Activated naive CD4-positive, alpha-beta T cell treated with Interleukin-2 at 50 U/mL for 16 hours (primary cell): ENCODE measurements at places on chromosomes 12 and 14.

DNA sequence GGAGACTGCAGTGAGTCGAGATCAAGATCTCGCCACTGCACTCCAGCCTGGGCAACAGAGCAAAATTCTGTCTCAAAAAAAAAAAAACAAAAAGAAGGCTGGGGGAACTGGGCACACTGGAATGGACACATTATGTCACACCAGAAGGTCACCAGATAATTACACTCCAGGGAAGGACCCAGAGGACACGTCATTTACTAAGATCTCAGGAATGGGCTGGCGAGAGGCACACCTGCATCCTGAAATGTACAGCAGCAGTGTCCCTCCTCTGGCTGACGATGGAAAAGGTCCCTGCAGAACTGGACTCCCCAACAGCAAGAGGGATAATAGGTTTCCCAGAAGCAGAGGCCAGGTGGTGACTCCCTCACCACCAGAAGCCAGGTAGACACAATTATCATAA is 243.5 kb downstream of the BCL11B start:
- no peak for DNase-seq

GRCh38 chr14:104442631-104443390 is 136.8 kb upstream of the C14orf180 start:
- no peak for DNase-seq

GRCh38 chr12:131123817-131124216 is 170.1 kb downstream of the ADGRD1 start:
- DNase-seq: no peak

GRCh38 chr14:89184952-89185351 is 232.1 kb downstream of the FOXN3 start:
- no peak for DNase-seq

DNA sequence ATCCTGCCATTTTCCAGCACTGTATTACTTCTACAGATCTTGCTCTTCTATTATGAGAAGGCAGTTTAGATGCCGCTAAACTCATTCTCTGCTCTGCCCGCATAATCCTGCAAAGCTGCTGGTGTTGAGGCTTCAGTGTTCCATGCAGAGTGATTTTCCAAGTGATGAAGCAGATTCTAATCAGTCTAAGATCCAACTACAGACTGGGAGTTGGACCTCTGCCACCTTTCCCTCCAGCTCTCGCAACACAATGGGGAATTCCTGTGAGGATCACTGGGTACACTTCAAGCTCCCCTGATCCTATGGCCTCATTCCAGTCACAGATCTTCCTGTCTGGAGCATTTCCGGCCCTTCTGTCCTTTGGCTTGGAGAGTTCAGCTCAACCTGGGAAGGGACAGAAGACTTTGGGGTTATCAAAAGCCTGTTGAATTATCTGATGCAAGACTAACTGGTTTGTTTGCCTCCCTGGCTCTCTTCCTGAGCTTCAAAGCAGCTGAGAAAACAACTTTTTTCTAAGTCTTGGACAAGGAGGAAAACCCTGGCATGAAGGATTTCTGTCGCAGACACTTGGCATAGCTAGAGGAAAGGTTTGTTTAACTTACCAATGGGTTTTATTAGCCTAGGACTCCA is 333.9 kb downstream of the ZFP36L1 start:
- DNase-seq: no peak

GRCh38 chr12:98344046-98344930 is 171.1 kb upstream of the TMPO start:
- no peak for DNase-seq

DNA sequence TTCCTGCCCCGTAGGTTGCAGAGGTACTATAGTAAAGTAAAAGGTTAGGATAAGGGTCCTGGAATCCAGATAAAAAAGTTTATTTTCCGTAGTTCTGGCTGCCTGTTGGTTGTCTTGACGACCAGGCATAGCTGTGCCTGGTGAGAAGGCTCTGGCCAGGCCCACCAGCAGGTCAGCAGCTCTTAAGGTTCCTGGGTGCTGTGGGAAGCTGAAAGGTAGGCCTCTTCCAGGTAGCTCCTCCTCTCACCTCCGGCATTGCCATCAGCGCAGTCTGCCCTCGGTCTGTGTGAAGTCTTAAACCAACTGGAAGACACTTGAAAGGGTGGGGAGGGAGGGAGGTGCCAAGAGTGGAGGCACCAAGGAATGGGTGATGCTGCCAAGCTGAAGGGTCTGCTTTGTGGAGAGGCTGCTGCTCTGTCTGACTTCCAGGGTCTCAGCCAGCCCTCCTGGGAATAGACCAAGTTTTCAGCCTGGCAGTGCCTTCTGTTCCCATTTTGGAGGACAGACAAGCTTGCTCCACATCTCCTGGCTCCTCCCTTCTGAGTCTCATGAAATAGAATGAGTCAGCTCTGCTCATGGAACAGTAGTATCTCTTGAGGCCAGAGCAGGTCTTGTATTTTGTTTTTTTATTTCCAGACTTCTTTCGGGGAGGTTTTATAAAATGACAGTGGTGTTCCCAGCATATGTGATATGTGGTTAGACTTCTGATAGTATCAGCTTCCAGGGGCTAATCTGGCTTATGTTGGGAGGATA is 5.2 kb upstream of the ACADS start:
- no peak for DNase-seq

GRCh38 chr14:95535226-95536021 is 574 bp downstream of the GLRX5 start:
- DNase-seq: no peak

- no peak for DNase-seq
Measured at GRCh38 chr12:66667906-66668305, 11.0 kb downstream of the GRIP1 start.

- DNase-seq: no peak
Measured at GRCh38 chr14:87628129-87628528, 364.9 kb downstream of the GALC start.

DNA sequence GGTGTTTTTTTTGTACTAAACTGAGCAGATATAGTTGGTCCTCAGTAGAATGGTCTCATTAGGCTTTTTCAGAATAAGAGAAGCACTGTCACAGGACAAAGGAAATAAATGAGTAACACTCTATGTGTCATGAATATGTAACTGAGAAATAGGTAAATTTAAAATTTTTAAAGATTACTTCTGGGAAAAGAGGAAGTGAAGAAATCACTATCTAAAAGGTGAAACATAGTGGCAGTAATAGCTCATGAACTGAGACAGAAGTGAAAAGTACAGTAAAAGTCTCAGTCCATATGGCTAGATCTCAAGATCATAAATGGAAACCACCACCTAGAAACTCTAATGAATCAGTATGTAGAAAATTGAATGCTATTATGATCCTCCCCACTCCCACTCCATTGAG is 89.3 kb upstream of the TTC7B start:
- DNase-seq: no peak

GRCh38 chr12:115617391-115617790 is 660.1 kb downstream of the MED13L start:
- no peak for DNase-seq

DNA sequence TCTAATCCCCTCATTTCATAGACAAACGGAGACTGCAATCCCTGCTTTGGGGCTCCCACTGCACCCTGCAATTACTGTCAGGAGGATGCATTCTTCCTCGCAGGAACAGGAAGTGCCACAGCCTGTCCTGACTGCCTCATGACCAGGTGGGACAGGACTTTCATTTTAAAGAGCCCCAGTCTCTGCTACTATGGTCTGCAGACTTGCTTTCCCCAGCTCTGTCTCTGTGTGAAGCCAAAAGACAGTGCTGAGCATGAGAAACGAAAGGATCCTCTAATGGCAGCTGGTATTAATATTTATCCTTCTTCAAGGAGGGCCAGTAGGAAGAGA is 60.0 kb upstream of the PNMA1 start:
- no peak for DNase-seq

DNA sequence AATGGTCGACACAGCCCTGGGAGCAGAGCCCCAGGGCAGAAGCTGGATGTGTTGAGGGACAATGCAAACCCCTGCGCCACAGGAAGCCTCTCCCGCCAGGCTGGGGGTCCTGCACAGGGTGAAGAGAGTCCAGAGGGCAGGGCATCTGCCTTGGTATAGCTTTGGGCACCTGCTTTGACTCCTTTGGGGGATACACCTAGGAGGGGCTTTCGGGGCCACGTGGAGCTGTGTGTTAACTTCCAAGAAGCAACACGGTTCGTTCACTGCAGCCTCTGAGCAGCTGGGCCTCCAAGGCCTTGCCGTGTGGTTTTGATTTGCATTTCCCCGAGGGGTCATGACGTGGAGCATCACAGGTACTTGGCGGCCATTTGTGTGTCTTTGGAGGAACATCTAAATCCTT is 5.8 kb upstream of the PUS1 start:
- DNase-seq: no peak

- DNase-seq: peak; percentile 41
Measured at GRCh38 chr14:50559990-50560930, at the start of gene ATL1. Gene ATL1 (plus strand): TSS chr14:50560145. CDS start chr14:50560266, 121 bp downstream.

- DNase-seq: no peak
Measured at GRCh38 chr14:59262717-59263454, 74.4 kb downstream of the DAAM1 start.

- no peak for DNase-seq
Measured at GRCh38 chr12:46124132-46124847, 133.9 kb upstream of the SCAF11 start.

DNA sequence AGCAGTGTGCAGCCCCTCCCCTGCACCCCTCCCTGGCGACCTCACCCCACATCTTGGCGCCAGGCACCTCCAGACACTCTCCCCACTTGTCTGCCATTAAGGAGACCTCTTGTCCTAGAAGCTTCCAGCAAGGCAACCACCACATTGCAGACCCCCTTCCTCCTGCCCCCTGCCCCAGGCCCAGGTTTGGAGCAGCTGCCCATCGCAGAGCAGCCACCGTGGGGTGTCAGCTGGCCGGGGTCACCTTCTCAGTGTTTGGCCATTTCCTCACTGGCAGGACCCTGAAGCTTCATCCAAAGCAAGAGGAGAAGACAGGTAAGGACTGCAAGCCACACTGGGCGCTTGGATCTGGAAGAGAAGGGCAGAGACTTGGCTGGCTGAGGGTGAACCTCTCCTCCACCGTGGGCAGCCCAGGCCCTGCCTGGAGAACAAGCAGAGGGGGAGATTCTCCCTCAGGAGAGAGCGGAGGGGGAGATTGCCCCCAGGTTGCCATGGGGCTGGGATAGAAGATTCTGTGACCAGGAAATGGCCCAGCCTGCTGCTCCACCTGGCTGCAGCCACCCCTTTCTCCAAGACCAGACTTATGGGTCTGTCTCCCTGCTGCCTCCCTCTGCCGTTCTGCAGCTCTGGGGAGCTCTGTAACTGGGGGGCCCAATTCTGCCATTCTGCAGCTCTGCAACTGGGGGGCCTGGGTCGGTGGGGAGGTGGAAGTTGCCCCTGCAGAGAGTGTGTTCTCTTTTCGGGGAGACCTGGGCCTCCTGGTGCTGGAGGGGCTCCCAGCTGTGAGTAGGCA is 72.9 kb upstream of the C14orf180 start:
- DNase-seq: no peak

- no peak for DNase-seq
Measured at GRCh38 chr12:26717757-26718156, 115.2 kb downstream of the ITPR2 start.

GRCh38 chr12:121717041-121717699 is 4.6 kb downstream of the TMEM120B start:
- no peak for DNase-seq

GRCh38 chr14:56630707-56631106 is 51.1 kb downstream of the TMEM260 start:
- DNase-seq: no peak

GRCh38 chr14:81269100-81269978 is 48.6 kb upstream of the GTF2A1 start:
- DNase-seq: no peak

DNA sequence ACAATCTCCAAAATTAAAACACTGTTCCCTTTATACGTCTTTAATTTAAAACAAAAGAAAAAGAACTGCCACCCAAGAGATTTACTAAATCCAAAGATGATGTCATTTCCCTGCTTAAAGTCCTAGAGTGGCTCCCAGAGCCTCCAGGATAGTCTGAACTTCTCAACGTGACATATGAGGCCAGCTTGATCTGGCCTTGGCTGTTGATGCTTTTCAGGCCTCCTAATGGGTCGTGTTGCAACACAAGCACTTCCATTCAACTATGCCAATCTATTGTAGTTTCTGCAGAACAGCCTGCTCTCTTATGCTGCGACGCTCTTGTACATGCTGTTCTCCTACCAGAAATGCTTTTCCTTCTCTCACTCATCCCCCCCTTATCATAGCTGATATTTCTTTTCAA is 35.7 kb downstream of the LGR5 start:
- DNase-seq: no peak

GRCh38 chr12:109839444-109839843 is 6.2 kb upstream of the TRPV4 start:
- DNase-seq: no peak

GRCh38 chr14:64364907-64365306 is 23.2 kb upstream of the MTHFD1 start:
- no peak for DNase-seq

- DNase-seq: no peak
Measured at GRCh38 chr14:101363261-101363555, 198.1 kb upstream of the DIO3 start.

DNA sequence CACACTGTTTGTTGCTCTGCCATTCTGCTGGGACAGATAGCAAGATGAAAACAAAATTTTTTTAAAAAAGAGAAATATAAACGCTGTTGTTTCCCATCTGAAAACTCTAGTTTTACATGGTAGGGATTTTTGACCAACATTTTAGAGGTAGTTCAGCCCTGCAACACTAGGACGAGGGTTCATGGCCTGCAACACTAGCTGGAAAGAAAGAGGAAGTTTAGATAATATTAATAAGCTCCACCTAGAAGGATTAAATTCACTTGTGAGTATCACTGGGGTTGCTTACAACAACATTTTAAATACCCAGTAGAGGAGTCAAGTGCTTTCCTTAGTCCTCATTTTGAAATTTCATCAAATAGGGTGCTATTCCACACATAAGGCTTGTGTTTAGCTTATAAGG is 68.2 kb downstream of the SRGAP1 start:
- DNase-seq: no peak

DNA sequence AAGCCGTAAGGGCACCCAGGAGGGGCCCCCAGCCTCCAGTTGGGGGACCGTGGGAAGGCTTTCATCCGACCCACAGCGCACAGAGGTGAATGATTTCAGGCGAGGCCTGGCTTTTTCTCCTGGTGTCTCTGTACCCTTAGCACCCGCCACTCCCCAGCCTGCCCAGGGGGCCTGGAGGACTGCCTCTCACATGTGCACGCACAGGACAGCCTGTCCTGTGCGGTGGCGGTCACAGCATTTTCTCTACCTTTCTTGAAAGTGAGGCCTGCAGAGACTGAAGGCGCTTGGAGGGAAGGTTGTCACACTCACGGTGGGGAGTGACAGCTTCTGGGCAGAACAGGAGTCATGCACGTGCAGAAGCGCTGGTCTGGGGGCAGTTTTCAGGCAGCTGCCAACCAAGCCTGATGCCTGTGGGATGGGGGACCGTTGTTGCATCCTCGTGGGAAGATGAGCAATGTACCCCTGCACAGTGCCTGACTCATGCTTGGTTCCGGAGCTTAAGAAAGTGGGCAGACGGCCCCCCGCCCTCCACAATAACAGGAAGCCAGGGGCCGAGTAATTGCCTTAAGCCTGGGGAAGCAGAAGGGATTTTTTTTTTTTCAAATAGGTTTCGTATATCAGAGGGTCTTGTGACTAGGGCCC is 148.1 kb downstream of the TSPAN9 start:
- DNase-seq: no peak

GRCh38 chr14:21313512-21313911 is 33.6 kb downstream of the RPGRIP1 start:
- no peak for DNase-seq
